ENCODE measurements at places on chromosomes 12 and 14.

DNA sequence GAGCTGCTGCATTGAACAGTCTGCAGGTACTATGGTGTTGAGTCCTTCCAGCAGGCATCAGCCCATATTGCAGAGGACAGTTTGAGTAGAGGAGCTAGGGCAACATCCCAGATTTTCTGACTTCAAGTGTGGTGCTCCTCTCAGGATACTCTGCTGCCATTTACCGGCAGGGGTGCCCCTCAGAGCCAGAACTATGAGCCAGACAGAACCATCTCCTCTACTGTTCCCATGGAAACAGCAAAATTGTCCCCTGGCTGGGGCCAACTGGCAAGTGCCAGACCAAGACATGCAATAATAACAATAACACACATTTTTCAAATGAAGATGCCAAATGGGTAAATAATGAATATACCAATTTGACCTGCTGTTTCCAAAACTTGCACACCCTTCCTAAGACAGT lies 102.9 kb downstream of the ADCK1 start:
- DNase-seq: no peak

GRCh38 chr14:47596232-47596631 lies 79.2 kb downstream of the MDGA2 start:
- no peak for DNase-seq

DNA sequence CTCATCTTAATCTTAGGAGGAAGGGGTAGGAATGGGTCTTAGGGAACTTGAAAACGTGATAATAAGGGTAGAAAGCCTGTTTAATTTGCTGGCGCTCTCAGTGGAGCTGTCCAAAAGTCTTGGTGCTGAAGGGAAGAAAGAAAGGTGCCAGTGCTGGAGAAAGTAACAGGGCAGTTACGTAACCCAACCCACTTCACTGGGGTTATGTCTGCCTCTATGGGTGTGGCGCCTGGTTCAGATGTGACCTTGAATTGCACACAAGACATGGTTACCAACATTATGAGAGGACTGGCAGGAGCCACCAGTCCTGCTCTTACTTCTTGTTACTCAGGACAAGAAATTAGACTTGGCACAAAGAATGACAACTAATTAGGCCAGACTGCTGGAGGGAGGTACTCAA lies 18.6 kb upstream of the GPATCH2L start:
- DNase-seq: no peak

DNA sequence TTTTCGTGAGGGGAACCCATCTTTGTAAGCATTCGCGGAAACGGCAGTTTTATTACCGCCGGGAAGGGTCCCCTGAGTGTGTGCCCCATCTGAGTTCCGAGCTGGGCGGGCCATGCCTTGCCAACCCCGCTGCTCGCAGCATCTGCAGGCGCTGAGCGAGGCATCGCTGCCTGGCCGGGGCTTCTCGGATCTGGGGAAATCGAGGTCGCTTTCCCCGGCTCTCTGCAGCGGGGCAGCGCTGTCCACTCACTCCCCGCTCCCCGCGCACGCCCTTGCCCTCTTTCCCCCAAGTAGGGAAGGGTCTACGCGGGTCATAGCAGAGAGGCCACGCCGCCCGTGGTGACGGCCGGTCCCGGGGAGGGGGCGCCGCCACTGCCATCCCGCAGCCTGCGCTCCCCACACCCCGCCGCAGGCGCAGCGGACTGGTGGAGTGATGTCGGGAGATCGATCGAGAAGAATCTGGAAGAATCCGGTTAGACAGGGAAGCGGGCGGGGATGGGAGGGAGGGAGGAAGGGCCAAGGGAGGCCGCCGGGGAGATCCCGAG lies 507 bp upstream of the FKBP4 start:
- DNase-seq: peak; percentile 16

DNA sequence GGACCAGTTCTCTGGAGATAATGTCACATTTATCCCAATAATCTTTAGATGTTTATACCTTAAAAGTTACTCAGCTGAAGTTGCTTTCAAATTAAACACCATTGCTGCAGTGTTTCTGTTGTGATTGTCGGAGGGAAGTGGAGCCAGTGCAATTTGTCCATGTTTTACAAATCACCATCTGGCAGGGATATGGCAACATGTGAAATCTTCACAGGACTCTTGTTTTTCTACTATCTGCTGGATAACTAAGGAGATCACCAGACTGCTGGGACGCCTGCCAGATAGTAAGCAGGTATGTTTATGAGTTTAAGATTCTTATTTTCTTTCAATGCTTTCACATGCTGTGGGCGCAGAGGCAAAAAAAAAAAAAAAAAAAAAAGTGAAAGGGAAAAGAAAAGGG lies 100.3 kb upstream of the SOX5 start:
- DNase-seq: no peak

- no peak for DNase-seq
Observed at GRCh38 chr12:3147260-3147659, 70.1 kb downstream of the TSPAN9 start.

DNA sequence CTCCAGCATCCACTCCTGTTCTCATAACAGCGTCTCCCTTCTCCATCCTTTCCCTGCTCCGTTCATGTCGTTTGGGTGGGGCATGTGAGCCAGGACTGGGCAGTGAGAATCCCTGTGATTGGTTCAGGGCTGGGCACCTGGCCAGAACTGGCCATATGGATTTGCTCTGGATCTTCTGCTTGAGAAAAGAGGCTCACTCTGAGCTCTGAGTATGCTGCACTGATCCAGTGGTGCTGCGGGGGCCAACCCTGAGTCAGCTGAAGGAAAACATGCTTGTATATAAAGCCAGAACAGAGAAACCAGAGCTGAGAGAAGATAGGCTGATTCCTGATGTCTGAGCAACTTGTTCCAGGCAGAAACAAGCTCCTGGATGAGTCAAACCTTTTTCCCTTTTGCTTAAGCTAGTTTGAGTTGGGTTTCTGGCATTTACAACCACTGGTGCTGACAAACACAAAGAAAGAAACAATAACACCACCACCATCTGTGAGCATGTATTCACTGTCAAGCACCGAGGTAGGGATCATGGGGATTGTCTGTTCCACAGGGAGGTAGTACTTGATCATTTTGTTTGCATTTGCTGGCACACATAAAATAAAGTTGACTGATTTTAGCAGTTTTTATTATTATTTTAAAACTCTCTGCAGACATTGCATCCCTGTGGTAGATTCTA lies 14.0 kb upstream of the HPD start:
- no peak for DNase-seq

DNA sequence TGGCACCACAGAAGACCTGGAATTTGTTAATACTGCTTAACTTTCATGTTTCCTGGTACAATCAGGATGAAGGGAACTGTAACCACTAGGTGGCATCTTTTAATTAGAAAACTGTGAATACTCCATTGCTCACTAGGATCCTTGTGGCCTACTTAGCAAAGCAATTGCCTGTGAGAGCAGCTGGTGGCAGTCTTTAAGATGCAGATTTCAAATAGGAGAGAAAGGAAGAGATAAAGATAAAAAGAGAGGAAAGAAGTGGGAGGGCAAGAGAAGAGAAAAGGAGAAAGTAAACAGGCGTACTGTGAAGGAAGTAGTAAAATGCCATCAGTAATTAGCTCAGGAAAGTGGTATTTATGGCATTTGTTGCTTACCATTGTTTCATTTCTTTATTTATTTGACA lies 114.5 kb downstream of the RAD51B start:
- DNase-seq: no peak

DNA sequence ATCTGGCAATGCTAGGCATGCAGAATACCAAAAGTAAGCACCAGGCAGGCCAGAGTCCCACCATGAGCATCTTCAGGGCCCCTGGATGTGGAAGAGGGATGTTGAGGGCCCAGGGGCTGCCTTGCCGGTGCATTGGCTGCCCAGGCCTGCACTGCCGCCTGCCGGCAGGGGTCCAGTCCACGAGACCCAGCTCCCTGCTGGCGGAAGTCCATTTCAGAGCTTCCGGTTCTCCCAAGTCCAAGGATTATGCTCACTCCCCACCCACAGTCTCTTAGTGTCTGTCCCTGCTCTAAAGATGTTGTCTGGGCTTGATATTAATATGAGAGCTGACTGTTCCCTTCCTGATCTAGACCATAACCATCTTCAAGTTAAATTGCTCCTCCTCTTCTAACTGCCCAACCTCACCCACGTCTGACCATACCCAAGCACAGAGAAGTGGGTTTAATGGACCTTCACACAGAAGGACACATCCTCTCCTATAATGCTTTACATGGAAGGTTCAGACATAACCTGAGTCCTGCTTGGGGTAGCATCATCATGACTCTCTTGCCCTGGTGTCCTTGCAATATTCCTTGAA lies 117.4 kb downstream of the DAD1 start:
- DNase-seq: no peak

- no peak for DNase-seq
Observed at GRCh38 chr12:6574576-6575295, 6.6 kb upstream of the NOP2 start.

GRCh38 chr12:27900920-27901879 lies 71.3 kb downstream of the PTHLH start:
- no peak for DNase-seq

- DNase-seq: no peak
Observed at GRCh38 chr12:76864791-76865400, 13.9 kb downstream of the CSRP2 start.

- no peak for DNase-seq
Observed at GRCh38 chr12:58296863-58297262, 355.5 kb downstream of the ATP23 start.

GRCh38 chr14:36430662-36431084 lies 89.4 kb downstream of the NKX2-1 start:
- no peak for DNase-seq

DNA sequence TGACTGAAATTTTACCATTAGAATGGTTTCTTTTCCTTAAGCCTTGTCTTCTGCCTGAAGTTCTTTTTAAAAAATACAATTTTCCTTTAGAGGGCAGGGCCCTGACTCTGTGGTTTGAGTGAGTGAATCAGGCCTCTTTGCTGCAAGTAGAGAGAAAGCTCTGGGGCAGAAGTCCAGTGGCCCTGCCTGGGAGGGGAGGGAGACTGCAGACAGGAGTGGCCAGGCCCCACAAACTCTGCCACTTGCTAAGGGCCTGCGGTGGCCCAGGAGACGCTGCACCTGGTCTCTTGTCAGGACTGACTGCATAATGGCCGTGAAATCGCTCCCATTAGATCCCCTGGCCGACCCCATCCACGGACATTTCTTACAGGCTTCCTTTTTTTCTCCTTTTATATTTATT lies 25.5 kb downstream of the TSPAN11 start:
- no peak for DNase-seq

Measured in stimulated activated CD8-positive, alpha-beta memory T cell treated with anti-CD3 and anti-CD28 coated beads, Interleukin-4, amount 100 ng/mL, for 24 hours (primary cell).